Activated naive CD4-positive, alpha-beta T cell treated with Interleukin-2 at 50 U/mL for 16 hours (primary cell): ENCODE measurements at places on chromosomes 2 and 18.

DNA sequence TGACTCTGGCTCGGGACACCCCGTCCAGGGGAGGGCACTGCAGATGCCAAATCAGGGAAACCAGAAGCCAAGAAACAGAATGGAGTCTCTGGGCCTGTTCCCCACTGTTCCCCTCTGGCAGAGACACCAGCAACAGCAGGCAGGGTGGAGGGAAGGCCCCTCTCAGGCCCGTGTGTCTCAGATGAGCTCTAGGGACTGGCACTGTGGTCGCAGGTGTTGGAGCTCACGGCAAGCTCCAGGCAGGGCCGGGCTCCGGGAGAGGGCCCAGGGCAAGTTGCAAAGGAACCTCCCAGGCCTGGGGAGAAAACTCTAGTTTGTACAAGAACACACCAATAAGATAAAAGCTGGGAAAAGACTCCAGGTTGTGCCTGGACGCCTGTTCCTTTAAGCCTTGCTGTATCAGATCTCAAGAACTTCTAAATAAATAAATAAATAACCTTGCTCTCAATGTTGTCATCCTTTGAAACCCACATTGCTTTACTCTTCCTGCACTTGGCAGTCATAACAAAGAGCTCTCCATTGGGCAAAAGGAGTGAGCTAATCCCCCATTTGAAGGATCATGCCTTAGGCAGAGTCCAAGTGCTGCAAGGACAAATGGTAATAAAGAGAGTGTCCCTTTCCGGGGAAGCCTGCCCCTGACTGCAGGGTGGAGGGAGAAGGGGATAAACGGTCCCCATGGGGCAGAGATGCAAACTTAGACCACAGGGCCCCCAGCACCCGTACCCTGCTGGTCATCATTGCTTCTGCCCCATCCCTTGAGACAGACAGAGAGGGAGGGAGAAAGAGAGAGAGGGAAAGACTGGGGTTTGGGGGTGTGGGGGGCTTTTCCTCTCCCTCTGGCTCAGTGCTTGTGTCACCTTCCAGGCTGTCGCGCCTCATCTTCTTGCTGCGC is 33.3 kb downstream of the CNGA3 start:
- no peak for DNase-seq

- no peak for DNase-seq
Measured at GRCh38 chr2:241088376-241088775, 13.7 kb downstream of the MTERF4 start.

GRCh38 chr2:201978986-201979385 is 54.7 kb upstream of the FZD7 start:
- DNase-seq: no peak

- no peak for DNase-seq
Measured at GRCh38 chr2:239027391-239028252, 179.7 kb downstream of the TWIST2 start.

- DNase-seq: no peak
Measured at GRCh38 chr2:218736531-218736930, 25.9 kb downstream of the TTLL4 start.

GRCh38 chr2:42214669-42215068 is 45.5 kb downstream of the EML4 start:
- DNase-seq: no peak

DNA sequence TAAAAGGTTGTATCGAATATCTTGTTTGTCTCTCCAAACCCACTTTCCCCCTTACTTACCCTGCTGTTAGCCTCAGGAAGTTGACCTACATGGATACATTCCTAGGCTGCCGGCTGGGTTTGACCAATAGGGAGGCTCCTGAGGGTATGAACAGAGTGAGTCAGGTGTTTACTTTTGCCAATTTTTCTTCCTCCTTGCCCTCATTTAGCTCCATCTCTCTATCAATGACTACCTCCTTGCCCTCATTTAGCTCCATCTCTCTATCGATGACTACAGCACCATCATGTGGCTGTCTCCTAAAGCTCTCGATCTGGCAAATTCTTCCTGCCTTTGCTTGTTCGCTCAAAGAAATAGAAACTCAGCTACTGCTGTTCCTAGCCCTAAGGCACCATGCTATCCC is 571.9 kb upstream of the CRIM1 start:
- DNase-seq: no peak

- DNase-seq: no peak
Measured at GRCh38 chr2:42041377-42042127, 6.3 kb upstream of the PKDCC start.

DNA sequence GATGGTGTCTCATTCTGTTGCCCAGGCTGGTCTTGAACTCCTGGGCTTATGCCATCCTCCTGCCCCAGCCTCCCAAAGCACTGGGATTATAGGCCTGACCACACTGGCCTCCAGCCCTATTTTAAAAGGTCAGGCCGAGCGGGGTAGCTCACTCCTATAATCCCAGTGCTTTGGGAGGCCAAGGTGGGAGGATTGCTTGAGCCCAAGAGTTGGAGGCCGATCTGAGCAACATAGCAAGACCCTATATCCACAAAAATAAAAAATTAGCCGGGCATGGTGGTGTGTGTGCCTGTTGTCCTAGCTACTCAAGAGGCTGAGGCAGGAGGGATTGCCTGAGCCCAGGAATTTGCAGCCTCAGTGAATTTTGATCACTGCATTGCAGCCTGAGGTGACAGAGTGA is 3.9 kb downstream of the CAB39 start:
- no peak for DNase-seq

GRCh38 chr2:60336442-60337141 is 216.9 kb downstream of the BCL11A start:
- no peak for DNase-seq

DNA sequence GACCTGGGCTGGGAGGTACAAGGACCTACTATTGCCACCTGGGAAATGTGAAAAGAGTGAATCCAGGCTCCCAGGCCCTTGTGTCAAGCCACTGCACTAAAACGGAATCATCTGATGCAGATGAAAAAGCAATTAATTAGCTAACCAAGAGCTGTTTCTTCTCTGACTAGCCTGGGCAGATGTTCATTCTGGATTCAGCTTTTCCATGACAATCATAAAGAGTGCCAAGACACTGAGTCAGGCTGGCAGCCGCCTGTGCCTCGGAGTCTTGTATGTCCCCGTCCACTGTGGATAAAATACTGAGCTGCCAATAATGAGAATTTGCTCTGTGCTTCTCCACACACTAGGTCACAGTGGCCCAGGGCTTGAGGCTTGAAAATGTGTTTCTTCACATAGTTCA is 21.7 kb upstream of the LCLAT1 start:
- no peak for DNase-seq

- DNase-seq: no peak
Measured at GRCh38 chr2:71851094-71851750, 296.4 kb downstream of the CYP26B1 start.

GRCh38 chr2:102142829-102143449 is 393 bp downstream of the IL1R1 start:
- DNase-seq: no peak

GRCh38 chr2:239777219-239777618 is 247.9 kb downstream of the NDUFA10 start:
- DNase-seq: no peak

- peak; percentile 64 for DNase-seq
Measured at GRCh38 chr18:75070625-75071483, 138.1 kb downstream of the PTGR3 start.

- no peak for DNase-seq
Measured at GRCh38 chr2:239177325-239177724, 223.5 kb downstream of the HDAC4 start.
